ENCODE measurements at places on chromosomes 2 and 18.

- DNase-seq = no peak
Observed at GRCh38 chr2:5976531-5977065, 284.4 kb downstream of the SOX11 start.

- no peak for DNase-seq
Observed at GRCh38 chr2:241850544-241851324, 8.0 kb downstream of the PDCD1 start.

GRCh38 chr2:12533337-12534005, 183.3 kb upstream of the TRIB2 start:
- no peak for DNase-seq

DNA sequence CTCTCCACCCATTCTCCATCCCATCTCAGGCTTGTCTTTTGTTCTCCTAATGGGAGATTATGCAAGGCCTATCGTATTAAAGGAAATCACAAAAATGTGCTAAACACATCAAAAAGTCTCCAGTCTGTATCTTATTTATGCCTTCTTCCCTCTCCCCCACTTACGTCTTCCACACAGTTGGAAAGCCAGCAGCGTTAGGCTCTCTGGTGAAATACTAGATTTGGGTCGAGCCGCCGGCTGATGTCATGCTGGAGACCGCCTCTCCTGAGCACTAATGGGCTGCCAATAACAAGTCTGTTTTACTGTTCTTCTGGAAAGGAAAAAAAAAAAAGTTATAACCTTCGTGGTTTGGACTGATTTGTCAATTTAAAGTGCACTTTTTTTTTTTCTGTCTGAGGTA, 182.7 kb upstream of the SIX2 start:
- no peak for DNase-seq

GRCh38 chr2:149333636-149334035, 3.2 kb downstream of the LYPD6 start:
- no peak for DNase-seq

DNA sequence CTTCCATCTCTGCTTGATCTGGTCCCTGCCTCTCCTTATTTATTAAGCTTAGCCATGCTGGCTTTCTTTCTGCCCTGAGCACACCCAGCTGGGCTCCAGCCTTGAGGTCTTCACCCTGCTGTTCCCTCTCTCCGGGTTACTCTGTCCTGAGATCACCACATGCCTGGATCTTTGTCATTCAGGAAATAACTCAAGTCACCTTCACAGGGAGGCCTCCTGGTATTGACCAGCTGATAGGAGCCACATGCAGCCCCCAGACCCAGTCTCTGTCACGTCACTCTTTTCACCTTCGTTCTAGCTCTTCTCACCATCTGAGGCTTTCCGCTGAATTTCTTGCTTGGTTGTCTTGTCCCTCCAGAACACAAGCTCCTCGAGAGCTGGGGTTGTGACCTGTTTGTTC, 114.4 kb downstream of the TSN start:
- no peak for DNase-seq

GRCh38 chr2:73907840-73908452, 15.1 kb downstream of the ACTG2 start:
- peak; percentile 43 for DNase-seq

- no peak for DNase-seq
Observed at GRCh38 chr2:20072436-20073158, 21.2 kb upstream of the LAPTM4A start.

- no peak for DNase-seq
Observed at GRCh38 chr18:61400716-61401115, 67.5 kb downstream of the CDH20 start.

DNA sequence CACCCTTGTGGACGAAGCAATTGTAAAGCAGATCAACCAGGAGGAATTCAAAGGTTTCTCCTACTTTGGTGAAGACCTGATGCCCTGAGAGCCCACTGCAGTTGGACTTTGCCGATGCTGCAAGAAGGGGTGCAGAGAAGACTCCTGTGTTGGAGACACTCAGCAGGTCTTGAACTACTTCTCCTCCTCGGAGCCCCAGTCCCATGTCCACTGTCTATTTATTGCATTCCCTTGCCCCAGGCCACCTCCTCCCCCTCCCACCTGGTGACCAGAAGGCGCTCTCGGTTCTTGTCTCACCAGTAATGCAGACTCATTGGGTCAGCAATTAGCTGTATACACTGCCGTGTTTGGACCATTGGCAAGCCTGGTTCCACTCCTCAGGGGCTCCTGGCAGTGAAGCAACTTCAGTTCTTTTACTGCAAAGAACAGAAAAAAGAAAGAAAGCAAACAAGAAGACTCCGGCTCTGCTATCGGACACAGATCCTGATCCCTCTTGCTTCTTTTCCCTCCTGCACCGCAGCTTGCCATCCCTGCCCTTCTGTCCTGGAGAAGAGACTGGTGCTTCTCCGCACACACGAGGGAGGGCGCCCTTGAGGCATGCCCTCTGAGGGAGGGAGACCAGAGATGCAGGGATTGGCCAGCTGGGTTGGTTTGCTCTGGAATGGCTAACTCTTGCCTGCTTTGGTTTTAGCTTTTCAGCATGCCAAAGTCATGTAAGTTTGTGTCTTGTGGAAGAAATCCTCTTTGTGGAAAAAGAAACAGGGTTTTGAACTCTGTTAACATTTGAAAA, 112.2 kb upstream of the EPAS1 start:
- no peak for DNase-seq

GRCh38 chr18:29154758-29155725, 978.1 kb upstream of the CDH2 start:
- DNase-seq = no peak

- DNase-seq = no peak
Observed at GRCh38 chr2:14633461-14634181, 1.1 kb downstream of the LRATD1 start.

DNA sequence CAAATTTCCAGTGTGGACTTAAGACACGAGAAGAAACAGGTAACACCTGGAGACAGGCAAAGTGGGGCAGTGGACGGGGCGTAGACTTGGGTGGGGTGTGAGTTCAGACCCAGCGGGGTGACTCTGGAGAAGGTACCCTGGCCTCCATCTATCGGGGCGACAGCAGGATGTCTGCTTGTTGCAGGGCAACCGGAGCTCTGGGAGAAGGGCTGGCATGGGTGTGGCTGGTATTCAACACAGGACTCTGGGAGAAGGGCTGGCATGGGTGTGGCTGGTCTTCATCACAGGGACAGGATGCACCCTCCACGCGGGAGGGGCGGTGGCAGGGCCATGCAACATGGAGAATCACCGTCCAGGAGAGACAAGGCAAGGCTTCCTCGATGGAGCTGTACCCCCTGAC, 198.5 kb downstream of the HDAC4 start:
- no peak for DNase-seq

GRCh38 chr2:12824778-12825379, 108.1 kb downstream of the TRIB2 start:
- DNase-seq = no peak

- no peak for DNase-seq
Observed at GRCh38 chr2:280650-281110, 7.2 kb downstream of the ALKAL2 start.

DNA sequence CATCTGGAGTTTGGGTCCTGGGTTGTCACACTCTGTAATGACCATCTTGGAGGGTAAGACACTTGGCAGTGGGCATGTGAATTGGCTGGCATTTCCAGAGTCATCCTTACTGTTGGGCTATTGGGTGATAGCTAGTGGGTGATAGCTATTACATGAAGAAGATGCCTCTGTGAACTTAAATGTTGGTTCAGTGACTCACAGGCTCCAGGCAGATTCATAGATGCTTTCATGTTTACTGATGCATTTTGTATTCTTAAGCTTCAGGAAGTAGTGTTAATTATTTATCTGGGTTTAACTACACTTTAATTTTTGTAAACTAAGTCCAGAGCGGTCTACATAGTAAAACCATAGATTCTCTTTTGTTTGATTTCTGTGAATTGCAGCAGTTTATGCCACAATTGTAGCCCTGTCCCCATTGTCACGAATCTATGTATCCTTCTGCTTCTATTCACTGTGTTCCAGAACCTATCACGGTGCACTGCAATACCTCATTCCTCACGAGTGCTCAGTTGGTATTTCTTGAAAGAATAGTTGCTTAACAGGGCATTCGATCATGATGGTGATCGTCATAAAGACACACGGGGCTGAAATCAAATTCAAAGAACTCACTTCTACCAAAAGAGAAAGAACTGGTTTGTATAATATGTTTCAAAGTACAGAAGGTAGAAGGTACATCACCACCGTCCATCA, 79.7 kb downstream of the GBX2 start:
- DNase-seq = no peak

DNA sequence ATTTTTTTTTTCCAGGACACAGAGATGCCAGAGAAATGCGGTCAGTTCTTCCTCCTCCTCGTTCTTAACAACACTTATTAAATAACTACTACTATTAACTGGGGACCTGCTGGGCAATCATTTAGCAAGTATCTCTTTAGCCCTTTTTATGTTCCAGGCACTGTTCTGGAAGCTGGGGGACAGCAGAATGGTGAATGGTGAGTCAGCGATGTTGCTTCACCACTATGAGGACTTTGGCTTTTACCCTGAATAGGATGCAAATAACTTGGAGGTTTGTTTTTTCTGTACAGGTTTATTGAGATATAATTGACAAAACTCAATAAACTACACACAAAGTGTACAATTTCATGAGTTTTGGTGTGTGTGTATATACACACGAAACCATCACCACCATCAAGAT, 179.9 kb upstream of the MSH6 start:
- DNase-seq = no peak

DNA sequence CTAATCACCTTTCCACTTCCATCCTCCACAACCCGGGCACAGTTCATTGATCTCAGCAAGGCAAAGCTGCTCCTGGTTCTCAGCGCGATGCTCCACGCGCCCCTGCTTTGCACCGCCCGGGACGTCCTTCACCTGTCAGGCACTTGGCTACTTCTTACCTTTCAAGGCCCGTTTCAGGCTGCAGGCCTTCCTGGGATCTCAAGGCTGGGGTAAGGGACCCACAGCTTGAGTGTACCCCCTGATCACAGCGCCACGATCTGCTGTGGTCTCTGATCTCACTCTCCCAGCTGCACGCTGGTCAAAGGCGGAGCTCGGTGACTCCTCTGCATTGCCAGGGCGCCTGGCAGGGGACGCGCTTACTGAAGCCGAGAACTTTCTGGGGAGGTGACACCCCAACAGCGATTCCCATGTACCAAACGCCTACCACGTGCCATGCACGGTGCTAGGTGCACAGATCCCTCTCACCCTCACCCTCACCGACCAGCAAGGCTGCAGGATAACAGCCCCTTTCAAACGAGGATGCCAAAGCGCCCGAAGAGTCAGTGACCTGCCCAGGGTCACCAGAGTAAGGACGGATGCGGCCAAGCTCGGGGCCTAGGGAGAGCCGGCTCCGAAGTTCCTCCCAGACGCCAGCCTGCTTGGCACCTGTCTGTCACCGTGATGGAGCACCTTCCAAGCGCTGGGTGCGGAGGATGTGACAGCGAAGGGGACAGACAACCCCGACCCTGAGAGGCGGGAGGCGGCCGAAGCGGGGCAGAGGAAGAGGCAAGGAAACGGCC, 818 bp downstream of the ITGB1BP1 start:
- DNase-seq = peak; percentile 62

DNA sequence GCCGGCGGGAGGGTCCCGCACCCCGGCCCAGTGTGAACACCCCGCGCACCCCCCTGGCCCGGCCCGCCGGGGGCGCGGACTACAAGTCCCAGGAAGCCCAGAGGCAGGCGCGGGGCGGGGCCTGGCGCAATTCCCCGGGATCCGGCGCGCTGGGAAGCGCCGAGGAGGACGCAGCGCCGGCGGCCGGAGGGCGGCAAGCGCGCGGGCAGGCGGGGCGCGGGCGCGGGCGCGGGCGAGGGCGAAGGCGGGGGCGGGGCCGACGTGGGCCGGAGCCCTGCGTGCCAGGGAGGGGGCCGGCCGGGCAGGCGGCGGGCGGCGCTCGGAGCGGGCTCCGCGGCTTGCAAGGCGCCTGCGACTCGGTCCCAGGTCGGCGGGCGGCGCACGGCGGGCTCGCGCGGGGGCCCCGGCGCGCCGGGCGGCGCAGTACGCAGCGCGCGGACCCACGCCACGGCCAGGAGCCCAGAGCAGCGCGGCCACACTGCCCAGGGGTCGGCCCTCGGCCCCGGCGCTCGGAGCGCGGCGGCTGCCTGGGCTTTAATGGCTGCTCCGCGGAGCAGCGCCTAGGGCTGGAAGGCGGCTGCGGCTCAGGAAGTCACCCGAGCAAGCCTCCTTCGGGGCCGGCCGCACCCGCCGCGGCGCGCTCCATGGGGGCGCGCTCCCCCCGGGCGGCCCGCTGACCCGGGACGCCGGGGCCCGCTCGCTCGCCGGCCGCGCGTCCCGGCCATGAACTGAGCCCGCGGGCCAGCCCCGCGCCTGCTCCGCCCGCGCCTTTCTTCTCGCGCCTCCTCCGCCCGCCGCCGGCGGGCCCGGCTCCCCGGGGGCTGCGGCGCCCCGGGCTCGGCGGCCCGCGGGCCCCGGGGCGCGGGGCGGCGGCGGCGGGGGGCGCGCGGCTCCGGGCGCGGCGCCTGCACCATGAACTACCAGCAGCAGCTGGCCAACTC, at the start of gene AGAP1:
Gene AGAP1, plus strand, starts transcription at position 269 of the 941 bp plus-strand sequence.
- DNase-seq = peak; percentile 18

DNA sequence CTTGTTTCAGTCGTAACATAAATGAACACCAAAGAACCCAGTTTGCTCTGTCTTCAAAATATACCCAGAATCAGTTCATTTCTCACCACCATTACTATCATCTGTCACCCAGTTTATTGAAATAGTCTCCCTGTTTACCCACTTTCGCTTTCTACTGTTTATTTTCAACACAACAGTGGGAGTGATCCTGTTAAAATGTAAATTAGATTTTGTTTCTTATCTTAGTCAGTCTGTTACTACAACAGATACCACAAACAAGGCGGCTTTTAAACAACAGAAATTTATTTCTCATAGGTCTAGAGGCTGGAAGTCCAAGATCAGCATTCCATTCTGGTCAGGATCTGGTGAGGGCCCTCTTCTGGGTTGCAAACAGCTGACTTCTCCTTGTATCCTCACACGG, 74.8 kb downstream of the ARHGAP15 start:
- no peak for DNase-seq

DNA sequence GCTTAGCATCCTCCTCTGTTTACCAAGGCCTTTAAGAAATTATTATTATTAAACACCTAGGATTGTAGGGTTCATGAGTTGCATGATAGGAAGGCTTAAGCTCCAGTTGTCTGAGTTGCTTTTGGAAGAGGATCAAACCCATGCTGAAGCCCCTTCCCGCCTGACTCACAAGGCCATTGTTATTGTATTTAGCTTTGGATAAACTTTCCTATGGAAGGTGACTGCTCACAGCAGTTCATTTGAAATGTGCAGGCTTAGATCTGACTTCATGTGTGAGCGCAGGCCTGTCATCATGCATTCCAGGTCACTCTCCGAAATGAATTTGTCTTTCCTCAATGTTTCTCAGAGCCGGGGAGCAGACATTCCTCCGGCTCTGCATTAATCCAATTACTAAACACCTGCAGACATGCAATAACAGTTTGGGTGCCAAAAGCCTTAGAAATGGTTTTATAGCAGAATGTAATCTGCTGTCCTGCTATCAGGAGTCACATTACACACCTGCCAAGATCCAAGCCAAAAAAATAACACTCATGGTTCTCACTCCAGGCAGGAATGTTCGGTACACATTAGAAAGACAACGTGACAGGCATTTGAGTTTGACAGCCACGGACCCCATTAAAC, 119.9 kb downstream of the OSR1 start:
- no peak for DNase-seq
